ENCODE measurements at places on chromosomes 6 and 20.

GRCh38 chr6:35206346-35206745 is 7.4 kb upstream of the SCUBE3 start:
- DNase-seq: no peak

DNA sequence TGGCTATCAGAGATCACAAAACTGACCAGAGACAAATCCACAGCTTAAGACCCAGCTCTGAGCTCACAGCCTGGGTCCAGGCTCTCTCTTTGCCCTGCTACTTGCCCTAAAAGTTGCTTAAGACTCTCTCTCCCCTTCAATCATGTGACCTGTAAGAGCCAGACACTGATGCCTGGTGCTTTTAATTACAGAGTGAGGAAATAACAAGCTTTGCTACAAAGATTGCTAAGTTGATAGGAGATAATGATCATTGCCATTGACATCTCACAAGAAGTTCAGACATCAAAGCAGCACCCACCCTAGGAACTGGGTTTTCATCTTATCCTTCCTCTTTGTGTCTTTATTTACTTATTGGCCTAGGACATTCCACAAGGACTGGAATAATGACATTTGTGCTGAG is 125.9 kb upstream of the CD93 start:
- no peak for DNase-seq

- no peak for DNase-seq
Observed at GRCh38 chr20:25272223-25273000, 24.5 kb downstream of the PYGB start.

- no peak for DNase-seq
Observed at GRCh38 chr6:162907876-162908481, 180.2 kb downstream of the PACRG start.

DNA sequence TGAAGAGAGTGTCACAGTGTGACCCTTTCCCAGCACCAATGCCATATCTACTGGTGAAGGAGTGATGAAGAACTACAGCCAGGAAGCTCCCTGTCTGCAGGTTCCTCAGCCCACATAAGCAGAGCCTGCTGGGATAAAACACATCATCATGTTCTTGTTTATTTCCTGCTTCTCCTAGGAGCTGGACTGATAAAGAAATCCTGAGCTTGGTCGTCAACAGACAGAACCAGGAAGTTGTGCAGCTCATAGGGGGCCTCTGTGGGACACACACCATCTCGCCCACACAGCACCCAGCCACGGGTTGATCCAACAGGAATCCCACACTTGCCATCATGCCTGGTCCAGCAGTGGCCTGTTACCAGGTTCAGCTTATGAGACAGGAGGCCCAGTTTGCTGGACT is 2.8 kb upstream of the CSTL1 start:
- no peak for DNase-seq

GRCh38 chr20:2585811-2586210 is 49.4 kb downstream of the TMC2 start:
- DNase-seq: no peak

DNA sequence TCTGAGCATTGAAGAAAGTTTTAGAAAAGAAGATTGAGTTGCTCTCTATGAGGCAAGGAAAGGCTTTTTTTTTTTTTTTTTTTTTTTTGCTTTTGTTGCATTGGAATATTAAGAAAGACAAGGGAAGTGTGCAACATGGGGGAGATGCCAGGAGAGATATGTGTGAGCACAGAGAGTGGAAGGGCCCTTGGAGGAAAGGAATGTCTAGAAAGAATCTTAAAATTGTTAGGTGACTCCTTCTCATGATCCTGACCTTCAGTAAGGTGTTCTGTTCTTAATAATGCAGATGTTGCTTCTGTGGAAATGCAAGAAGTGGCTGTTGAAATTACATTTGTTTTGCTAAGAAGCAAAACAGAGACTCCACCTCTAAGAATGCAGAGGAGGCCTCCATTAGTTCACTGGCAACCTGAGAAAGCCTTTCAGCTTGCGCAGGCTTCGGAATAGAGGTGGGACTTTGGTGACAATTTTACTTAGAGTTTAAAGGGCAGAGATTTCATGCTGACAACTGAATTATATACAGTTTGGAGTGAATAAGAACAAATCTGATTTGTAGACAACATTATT is 118.0 kb upstream of the ASCC3 start:
- DNase-seq: no peak

- no peak for DNase-seq
Observed at GRCh38 chr20:34491932-34492509, 24.2 kb upstream of the DYNLRB1 start.

DNA sequence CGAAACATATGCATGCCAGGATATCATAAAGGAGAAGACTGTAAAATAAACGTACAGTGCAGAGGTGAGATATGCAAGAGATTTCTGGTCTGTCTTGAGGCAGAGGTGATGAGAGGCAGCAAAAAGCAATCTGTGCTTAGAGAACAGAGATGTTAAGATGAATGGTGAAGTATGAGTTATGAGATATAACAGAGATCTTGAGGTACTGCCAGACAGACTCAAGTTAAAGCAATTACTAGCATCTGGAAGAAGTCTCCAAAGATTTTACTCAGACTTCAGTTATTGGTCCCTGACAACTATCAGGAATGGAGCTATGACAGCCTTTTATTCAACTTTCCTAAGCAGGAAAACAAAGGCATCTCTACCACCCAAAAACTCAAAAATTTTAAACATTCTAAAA is 122.8 kb upstream of the DST start:
- no peak for DNase-seq

- no peak for DNase-seq
Observed at GRCh38 chr6:110363748-110364147, 5.6 kb upstream of the METTL24 start.

GRCh38 chr6:135087403-135087802 is 32.8 kb upstream of the HBS1L start:
- no peak for DNase-seq

GRCh38 chr20:19347943-19348456 is 135.6 kb downstream of the SLC24A3 start:
- no peak for DNase-seq

- DNase-seq: no peak
Observed at GRCh38 chr6:33114406-33114805, 38.6 kb downstream of the HLA-DPB1 start.

GRCh38 chr20:17210983-17211382 is 15.9 kb upstream of the PCSK2 start:
- no peak for DNase-seq

- no peak for DNase-seq
Observed at GRCh38 chr20:10357974-10358373, 76.0 kb downstream of the MKKS start.
